Mesothelial cell of epicardium (in vitro differentiated cells): ENCODE measurements at places on chromosomes 6 and 20.

- DNase-seq: no peak
These were observed 11.3 kb downstream of the DIDO1 start for GRCh38 chr20:62914970-62915457.

- DNase-seq: no peak
These were observed 12.8 kb upstream of the DNAAF9 start for GRCh38 chr20:3420211-3420707.

- DNase-seq: no peak
These were observed 76.3 kb downstream of the TMEM170B start for GRCh38 chr6:11613858-11614257.

GRCh38 chr6:25635886-25636317 lies 16.1 kb upstream of the SCGN start:
- DNase-seq: no peak

DNA sequence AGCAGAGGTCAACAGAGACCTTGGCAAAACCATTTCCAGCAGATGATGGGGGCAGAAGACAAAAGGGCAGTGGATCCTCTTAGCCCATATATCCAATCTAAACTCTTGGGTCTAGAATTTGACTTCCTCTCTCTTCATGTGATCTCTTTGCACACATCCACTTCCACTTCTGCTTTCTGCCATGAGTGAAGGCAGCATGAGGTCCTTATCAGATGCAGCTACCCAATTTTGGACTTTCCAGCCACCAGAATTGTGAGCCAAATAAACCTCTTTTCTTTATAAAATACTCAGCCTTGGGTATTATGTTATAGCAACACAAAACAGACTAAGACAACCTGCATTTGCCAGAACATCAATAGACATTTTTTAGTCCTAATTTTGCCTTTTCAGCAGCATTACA lies 191.6 kb downstream of the ADAT2 start:
- DNase-seq: no peak

GRCh38 chr6:56862415-56863175 lies 92.3 kb upstream of the BEND6 start:
- no peak for DNase-seq

DNA sequence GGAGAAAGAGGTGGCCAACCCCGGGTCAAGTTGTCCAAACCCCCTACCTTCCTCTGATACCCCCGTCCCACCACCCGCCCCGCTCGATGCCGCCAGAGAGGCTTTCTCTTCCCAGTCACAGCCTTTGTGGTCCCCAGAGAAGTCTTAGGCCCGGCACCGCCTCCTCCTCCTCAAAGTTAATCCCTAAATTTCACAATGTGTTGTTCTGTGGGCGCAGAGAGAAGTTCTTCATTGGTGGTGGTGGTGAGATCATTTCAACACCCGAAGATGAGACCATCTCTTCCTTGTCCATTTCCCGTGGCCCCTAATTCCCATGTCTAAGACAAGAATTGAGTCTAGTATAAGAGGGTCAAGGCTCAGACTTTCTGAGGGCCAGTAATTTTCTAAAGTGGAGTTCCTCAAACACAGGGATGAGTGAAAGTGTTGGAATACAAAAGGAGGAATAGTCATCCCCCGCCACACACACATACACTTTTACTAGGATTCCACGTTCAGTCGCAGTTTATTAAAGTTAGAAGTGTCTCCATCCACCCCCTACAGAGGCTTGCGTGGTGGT lies 10.4 kb downstream of the TRIM31 start:
- DNase-seq: no peak
